Spinal cord (tissue), 10 donors: ENCODE measurements at places on chromosomes 16 and 17.

DNA sequence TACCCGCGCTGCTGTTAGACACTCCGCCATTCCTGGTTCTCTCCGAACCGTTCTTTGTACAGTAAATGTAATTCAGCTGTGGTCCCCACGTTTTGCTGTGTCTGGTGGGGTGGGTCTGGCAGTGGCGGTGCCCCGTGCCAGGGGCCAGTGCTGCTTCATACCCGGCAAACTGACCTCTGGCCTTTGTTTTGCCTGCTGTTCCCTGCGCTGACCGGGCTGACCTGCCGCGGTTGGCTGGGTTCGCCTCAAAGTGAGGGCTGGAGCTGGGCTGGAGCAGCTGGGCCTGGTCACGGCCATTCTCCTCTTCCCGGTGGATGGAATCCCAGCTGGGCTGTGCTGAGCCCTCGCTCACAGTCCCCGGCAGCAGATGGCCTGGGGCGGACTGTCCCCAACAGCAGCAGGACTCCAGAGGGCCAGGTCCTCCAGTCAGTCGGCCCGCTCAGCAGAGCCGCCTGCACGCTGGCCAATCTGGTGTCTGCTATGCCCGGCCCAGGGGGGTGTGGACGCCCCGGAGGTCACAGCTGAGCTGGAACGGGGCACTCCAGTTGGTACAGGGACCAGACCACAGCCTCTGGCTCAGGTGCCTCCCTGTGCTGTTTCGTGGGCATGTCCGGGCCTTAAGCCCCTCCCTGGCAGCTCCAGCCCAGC is 1.5 kb upstream of the WFIKKN1 start:
- peak; percentile 14 for DNase-seq

DNA sequence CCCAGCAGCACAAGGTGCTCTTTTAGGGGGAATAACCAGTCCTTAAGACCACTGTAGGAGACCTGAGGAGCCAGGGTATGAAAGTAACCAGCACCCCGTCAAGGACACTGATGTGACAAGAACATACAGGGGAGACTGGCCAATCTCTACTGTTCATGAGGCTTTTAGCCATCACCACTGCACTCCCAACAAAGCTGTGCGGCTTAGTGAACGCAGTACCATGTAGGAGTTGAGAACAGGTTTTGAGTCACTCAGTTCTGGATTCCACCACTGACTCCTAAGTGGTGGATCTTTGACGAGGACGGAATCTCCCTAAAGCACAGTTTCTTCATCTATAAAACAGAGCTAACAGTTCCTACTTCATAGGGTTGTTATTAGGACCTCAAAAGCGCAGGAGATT is 26.8 kb downstream of the COG4 start:
- no peak for DNase-seq

GRCh38 chr16:10080051-10080772 is 102.0 kb downstream of the GRIN2A start:
- peak; percentile 36 for DNase-seq

DNA sequence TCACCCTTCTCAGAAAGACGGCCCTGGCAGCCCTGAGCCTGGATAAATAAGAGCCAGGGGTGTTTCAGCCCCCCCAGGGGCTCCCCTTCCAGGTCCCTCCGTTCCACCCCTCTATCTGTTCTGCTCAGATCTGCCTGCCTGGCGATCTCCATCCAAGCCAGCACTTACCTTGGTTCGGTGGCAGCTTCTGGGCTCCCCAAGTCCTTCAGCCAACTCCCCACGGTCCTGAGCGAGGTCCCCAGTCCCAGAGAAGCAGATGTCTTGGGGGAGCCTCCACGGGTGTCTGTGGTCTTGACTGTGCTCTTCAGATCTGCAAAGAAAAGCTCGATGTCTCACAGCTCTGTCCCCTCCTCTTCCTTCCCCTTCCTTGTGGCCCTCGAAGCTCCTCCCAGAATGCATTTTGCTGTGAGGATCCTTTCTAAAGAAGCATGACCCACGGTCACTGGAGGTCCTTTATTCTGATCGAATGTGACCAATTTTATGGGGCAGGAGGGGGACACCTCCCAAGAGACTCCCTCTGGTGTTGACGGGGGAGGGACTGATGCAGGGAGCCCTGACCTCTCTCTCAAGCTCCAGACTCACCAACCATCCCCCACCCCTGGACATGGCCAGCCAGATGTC is at the start of gene PIK3R6:
Gene PIK3R6 (minus strand): TSS at position 314 of the 621 bp plus-strand sequence. CDS start 17,880 bp downstream, outside the sequence.
- DNase-seq: no peak

- DNase-seq: no peak
Measured at GRCh38 chr17:47363171-47363570, 39.4 kb downstream of the EFCAB13 start.

GRCh38 chr17:73555199-73555960 is 88.9 kb downstream of the SDK2 start:
- no peak for DNase-seq

- DNase-seq: no peak
Measured at GRCh38 chr17:4108397-4108796, 34.4 kb downstream of the ZZEF1 start.

GRCh38 chr17:560432-560873 is 154.2 kb downstream of the VPS53 start:
- DNase-seq: no peak

- no peak for DNase-seq
Measured at GRCh38 chr16:30622455-30623032, 12.4 kb upstream of the ZNF689 start.

- DNase-seq: no peak
Measured at GRCh38 chr16:14371778-14372431, 258.2 kb downstream of the PARN start.

- no peak for DNase-seq
Measured at GRCh38 chr16:84950906-84951305, 60.4 kb downstream of the ZDHHC7 start.

GRCh38 chr16:4321286-4322120 is 5.6 kb downstream of the GLIS2 start:
- DNase-seq: no peak

GRCh38 chr17:43552229-43552837 is 6.2 kb upstream of the ETV4 start:
- no peak for DNase-seq

GRCh38 chr17:39002991-39003715 is 36.0 kb upstream of the FBXO47 start:
- no peak for DNase-seq

DNA sequence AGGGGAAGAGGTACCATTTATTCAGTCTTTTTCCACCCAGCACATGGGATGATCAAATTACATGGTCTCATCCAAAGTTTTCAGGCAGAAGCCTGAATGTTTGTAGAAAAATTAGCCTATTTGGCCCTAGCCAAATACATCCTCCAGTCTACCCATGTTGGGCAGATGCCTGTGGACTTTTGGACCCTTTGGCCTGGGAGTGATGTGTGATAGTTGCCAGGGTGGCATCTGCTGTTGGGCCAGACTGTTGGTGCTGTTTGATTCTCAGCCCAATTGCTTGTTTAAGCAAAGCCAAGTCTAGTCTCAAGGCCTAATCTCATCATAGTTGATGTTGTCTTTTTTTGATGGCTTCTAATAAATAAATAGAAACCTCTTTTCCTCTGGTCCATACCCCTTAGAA is 419.0 kb downstream of the CDH13 start:
- DNase-seq: peak; percentile 42

DNA sequence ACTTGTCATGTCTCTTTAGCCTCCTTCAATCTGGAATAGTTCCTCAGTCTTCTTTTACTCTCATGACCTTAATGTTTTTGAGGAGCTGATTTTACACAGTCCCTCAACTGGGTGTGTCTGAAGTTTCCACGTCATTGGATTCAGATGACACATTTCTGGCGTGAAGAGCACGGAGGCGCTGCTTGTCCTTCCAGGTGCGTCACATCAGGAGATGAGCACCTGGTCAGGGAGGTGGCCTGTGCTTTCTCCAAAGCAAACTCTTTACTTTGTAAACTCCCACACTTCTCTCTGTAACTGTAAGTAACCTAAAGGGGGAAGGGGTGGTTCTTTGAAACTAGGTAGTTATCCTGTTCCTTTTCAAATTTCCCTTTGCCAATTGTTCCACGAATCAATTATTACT is 52.5 kb upstream of the MNT start:
- DNase-seq: no peak

DNA sequence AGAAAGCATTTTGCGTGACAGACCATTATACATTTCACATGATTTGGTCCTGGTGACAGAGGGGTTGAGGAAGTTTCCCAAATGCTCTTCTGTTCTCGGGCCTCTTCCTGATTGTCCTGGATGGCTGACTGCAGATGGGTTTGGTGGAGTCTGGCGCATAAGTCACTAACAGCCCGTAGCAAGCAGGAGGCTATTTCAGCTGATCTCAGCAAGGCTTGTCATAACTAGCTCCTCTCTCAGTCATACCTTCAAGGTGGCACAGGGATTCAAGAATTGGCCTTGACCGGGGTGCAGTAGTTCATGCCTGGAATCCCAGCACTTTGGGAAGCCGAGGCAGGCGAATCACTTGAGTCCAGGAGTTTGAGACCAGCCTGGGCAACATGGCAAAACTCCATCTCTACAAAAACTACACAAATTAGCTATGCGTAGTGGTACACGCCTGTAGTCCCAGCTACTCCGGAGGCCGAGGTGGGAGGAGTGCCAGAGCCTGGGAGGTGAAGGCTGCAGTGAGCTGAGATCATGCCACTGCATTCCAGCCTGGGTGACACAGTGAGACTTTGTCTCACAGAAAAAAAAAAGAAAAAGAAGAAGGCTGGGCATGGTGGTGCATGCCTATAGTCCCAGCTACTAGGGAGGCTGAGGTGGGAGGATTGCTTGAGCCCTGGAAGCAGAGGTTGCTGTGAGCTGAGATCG is 68.9 kb upstream of the HAS3 start:
- no peak for DNase-seq

DNA sequence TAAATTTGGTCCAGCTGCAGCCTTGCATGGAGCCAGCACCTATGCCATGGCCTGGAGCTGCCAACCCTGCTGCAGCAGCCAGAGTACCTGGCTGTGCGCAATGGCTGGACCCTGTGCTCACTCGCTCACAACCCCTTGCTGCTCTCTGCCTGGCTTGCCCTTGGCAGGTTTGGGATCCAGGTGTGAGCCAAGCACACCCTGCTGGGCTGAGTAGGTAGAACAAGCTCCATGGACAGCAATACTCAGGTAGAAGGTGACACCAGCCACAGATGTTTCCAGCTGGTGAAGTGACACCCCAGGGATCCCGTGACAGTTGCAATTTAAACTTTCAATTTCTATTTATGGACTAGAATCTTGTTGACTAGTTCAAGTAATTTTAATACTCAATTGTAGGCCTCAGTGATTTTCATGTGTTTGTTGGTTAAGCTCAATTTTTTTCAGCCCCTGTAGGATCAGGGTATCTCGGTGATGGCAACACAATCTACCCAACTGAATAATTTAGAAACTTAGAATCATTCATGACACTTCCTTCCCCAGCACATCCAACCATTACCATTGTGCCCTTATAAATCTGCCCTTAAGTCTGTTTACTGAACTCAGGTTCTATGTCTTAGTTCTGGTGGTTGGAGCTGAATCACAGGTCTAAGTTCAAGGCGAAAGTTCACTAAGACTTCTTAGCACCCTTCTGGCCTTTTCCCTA is 480.0 kb downstream of the PMP22 start:
- no peak for DNase-seq

DNA sequence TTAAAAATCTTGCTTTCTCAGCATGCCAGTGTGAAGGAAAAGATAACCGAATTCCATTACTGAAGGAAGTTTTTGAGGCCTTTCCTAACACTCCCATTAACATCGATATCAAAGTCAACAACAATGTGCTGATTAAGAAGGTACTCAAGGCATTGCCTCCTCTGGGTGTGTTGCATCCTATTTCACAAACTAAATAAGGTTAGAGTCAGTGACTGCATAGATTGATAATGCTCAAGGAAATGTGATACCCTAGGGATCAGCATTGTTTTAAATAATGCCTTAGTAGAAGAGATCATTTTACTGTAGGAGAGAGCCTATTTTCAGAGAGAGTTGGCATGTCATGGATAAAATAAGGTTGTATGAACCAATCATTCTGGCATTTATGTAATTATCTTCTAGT is 36.8 kb downstream of the GDPD1 start:
- no peak for DNase-seq

- no peak for DNase-seq
Measured at GRCh38 chr16:20243731-20244281, 83.5 kb downstream of the GP2 start.

- no peak for DNase-seq
Measured at GRCh38 chr16:48536614-48537200, 73.3 kb downstream of the N4BP1 start.

DNA sequence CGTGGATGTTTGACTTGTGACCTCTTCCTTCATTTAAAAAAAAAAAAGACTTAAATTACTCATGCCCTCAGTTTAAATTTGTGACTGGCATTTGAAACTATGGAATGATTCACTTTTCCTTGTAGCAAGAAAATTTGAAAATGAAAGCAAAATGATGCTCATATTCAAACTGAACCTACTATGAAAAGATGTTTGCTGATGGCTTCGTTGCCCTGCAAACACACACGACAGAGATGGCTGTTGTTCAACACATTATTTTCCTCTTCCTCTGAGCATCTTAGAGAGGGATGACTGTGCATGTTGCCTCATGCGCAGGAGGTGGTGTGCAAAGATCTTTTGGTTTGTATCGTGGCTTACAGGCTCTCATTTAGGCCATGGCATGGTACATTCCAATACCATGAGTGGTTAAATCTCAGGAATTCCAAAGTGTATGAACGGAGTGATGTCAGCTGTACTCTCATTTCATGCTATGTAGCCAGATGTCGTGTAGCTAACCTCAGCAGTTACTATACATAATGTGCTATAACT is 164.5 kb downstream of the PRKCA start:
- DNase-seq: no peak

GRCh38 chr17:37506678-37507077 is 17.0 kb downstream of the DUSP14 start:
- no peak for DNase-seq

DNA sequence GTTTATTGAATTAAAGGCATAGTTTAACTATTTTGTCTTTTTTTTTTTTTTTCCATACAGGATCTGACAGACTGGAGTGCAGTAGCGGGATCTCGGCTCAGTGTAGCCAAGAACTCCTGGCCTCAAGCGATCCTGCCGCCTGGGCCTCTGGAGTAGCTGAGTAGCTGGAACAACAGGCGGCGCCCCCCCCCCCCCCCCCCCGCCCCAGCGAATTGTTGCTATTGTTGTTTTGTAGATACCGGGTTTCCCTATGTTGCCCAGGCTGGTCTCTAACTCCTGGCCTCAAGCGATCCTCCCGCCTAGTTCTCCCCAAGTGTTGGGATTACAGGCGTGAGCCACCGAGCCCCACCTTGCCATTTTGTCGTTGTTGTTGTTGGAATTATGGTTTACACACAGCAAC is 1.3 kb upstream of the CENPV start:
- no peak for DNase-seq

DNA sequence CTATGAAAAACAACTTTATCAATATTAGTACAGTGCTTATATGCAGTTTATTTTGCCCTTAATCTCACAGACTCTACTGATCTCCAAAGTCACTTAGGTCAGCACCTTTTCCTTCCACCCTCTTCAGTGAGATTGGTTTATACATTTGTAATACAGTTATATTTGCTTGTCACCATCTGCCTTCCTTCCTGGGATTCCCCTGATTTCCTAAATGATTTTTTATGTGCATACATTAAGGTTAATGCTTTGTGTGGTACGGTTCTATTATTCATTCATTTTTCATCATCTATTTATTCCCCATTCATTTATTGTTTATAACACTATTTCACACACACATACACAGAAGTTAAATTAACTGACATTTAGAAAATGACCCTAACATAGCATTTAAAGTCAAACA is 419.8 kb upstream of the CDH11 start:
- no peak for DNase-seq
